ENCODE measurements at places on chromosomes 2 and 18.

- no peak for DNase-seq
Measured at GRCh38 chr2:144834363-144834762, 314.4 kb upstream of the ZEB2 start.

GRCh38 chr2:67137699-67138098 lies 259.4 kb upstream of the ETAA1 start:
- no peak for DNase-seq

- DNase-seq = no peak
Measured at GRCh38 chr2:141523199-141523598, 607.6 kb downstream of the LRP1B start.

DNA sequence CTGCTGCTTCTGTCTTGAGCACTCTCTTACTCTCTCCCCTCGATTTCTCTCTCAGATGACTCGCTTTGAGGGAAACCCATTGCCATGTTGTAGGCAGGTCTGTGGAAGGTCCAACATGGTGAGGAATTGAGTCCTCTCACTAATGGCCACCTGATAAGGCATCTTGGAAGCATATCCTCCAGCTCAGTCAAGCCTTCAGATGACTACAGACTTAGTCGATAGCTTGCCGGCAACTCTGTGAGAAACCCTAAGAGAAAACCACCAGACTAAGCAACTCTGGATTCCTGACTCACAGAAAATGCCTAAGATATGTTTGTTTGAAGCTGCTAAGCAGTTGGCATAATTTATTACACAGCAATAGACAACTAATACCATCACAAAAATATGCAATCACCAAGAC lies 51.2 kb downstream of the WDR75 start:
- peak; percentile 28 for DNase-seq

- DNase-seq = no peak
Measured at GRCh38 chr2:83661711-83662110, 797.4 kb downstream of the SUCLG1 start.

DNA sequence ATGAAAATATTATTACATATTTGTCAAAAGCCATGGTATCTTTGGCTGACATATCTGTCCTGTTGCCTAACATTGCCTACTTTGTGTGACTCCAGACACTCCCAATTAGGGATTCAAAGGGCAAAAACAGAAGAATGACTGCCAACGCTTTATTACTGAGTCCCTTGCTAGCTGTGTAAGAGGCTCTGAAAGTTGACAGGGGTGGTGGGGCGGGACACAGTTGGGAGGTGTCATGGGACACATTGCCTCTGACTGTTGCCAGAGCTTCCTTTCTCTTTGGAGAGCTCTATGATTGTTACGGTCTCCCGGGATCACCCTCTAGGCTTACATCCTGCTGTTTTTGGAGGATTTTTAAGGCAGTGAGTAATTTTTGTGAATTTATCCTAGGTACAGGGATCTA lies 249.6 kb upstream of the ACVR2A start:
- peak; percentile 11 for DNase-seq

- no peak for DNase-seq
Measured at GRCh38 chr2:10522726-10523405, 74.7 kb upstream of the ODC1 start.
